ENCODE measurements at places on chromosomes 4 and X.

DNA sequence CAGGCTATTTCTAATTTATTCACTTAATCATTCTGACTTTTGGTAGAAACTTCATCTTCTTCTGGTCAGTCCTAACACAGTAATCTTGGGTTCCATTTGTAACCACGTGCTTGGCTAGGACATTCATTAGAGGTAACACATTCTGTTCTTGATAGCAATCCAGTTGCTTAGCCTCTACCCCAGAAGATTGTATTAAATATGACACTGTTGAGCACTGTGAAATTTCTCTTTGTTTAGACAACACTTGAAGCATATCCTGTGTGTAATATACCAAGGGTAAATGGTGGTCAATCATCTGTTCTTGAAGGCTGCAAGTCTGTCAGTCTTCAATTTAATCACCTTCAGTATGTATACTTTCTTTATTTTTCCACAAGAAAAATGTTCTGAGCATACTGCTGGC is 523.0 kb downstream of the ANKRD50 start:
- no peak for DNase-seq

DNA sequence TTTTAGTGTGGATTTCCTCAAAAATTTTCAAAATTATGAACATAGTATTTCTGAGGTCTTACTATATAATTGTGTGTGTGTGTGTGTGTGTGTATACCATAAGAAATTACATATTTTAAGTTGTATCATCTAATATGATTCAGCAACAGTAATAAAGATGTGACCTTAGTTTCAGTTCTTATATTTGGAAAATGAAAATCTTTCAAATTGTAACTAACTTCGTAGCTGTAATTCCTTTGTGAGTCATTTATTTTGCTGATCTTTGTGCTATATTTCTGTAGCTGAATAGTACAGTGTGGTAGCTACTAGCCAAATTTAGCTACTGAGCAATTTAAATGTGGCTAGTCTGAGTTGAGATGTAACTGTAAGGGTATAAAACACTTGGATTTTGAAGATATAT is 116.4 kb downstream of the RAP1GDS1 start:
- peak; percentile 45 for DNase-seq

- DNase-seq: no peak
Observed at GRCh38 chr4:4836044-4836443, 23.4 kb upstream of the MSX1 start.

DNA sequence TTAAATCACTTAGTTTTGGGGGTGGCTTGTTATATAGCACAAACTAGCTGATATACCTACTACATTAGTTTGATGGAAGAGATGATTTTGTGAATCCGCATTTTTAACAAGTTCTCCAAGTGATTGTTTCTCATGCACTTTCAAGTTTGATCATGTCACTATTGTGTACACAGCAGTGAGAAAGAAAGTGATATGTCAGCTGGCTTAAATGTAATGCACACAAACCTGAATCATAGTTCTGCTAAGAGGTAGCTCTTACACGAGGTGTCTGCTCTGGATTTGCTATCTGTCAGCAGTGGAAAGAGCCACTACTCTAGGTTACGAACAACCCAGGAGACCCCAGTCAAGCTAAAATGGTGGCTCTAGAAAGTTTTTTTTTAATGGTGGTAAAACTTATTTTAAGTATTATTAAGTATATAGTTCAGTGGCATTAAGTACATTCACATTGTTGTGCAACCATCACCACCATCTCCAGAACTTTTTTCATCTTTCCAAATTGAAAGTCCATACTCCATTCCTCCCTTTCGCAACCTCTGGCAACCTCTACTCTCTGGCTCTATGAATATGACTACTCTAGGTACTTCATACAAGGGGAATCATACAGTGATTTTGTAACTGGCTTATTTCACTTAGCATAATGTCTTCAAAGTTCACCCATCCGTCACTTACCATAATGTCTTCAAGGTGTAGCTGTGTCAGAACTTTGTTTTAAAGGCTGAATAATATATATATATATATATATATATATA is 147.3 kb downstream of the HS6ST2 start:
- DNase-seq: no peak

DNA sequence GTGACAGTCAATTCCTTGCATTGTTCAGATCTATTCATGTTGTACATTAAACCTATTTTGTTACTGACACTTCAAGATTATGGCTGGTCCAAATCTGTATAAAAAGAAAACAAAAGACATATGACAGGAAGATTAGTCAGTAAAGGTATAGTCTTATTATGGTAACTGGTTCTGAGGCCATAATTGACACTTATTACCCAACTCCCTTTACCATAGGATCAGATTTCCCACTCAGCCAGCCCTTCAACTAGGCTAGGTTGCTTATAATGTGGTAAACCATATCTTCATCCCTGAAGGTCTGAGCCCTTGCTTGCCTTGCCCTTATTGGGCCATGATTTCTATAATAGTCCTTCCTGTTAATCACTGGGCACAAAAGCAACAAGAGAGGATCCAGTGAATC is 289.6 kb downstream of the CXXC4 start:
- DNase-seq: no peak

DNA sequence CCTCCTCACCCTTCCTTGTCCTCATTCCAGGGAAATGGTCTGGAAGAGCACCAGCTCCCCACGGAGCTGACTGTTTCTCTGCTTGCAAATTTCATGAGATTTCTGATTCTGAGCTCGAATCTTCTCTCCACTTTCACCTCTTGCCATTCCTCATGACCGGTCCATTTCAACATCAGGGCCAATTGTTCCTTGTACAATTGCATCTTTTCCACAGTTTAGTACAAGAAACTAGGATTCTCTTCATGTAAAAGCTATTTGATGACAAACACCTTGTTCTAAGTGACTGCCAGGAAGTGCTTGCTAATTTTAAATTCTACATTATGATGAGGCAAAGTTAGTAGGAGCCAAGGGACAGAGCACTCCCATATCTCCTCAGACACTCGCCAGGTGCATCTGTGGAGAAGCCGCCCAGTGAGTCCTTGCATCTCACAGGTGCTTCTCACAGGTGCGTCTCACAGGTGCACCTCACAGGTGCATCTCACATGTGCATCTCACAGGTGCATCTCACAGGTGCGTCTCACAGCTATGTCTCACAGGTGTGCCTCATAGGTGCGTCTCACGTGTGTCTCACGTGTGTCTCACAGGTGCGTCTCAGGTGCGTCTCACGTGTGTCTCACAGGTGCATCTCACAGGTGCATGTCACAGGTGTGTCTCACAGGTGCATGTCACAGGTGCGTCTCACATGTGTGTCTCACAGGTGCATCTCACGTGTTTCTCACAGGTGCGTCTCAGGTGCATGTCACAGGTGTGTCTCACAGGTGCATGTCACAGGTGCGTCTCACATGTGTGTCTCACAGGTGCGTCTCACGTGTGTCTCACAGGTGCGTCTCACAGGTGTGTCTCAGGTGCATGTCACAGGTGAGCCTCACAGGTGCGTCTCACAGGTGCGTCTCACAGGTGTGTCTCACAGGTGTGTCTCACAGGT is 3.0 kb upstream of the PDE6B start:
- no peak for DNase-seq

DNA sequence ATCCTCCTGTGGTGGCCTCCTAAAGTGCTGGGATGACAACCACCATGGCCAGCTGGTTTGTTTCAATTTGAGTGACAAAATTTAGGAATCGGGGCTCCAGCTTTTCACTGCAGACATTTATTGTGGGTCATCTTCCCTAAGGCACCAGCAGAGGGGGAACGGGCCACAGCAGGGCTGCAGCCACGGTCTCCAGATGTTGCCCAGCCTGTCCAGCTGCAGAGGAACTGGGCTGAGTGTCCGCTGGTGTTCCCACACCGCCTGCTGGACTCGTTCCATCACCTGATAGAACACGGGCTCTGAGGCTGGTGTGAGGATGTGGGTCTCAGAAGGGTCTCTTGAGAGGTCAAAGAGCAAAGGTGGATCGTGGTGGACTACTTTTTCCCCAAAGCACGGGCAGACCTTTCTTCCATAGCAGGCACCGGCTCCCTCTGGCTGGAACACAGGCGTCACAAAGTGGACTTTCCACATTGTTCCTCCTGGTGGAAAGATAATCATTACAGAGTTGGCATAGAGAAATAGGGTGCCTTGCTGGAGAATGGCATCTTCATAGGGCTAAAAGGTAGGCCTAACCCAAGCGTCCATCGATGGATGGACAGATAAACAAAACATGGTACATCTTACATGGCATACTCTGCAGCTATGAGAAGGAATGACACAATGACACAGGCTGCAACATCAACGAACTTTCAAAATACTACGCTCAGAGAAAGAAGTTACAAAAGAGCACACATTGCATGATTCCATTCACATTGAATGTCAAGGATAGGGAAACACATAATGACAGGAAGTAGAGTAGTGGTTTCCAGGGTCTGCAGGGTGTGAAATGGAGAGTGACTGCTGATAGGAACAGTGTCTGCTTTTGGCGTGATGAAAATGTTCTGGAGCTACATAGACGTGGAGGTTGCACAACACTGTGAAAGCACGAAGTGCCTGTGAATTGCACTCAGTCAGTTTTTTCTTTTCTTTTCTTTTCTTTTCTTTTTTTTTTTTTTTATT is 5.9 kb upstream of the ARSD start:
- DNase-seq: peak; percentile 36

GRCh38 chr4:46270986-46271596 is 118.8 kb downstream of the GABRA2 start:
- peak; percentile 10 for DNase-seq

DNA sequence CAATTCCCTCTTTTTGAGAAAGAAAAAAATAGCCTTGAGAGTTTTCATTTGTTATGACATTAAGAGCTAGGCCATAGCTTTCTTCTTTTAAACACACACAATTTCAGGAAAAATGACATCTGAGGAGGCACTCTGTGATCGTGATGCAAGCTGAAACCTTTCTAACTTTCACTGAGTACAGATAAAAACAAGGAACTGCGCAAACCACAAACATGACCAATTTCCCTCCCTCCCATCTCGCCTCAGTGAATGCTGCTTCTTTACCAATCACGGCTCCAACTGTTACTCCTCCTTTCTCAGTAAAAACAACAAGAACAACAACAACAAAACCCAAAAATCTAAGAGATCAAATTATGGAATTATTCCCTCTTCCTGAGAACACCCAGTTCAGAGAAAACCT is 626.8 kb downstream of the TLL1 start:
- no peak for DNase-seq

GRCh38 chr4:161581262-161582230 is 582.3 kb downstream of the FSTL5 start:
- DNase-seq: peak; percentile 44

DNA sequence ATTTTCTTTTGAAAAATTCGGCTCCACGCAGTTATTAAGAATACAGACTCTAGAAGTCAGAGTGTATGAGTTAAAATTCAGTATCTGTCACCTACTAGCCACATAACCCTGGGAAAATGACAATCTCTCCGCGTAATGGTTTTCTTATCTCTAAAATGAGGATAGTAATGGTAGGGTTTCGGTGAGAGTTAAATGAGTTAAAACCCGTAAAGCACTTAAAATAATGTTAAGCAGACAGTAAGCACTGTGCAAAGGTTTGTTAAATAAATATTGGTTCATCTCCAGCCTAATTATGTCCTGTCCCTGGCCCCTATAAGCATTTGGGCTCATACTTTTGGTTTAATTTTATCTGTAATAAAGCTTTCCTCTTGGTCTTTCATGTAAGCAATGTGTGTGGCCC is 350.8 kb upstream of the GRIA3 start:
- no peak for DNase-seq

- peak; percentile 50 for DNase-seq
Observed at GRCh38 chrX:119698845-119699244, 5.9 kb upstream of the SEPTIN6 start.

DNA sequence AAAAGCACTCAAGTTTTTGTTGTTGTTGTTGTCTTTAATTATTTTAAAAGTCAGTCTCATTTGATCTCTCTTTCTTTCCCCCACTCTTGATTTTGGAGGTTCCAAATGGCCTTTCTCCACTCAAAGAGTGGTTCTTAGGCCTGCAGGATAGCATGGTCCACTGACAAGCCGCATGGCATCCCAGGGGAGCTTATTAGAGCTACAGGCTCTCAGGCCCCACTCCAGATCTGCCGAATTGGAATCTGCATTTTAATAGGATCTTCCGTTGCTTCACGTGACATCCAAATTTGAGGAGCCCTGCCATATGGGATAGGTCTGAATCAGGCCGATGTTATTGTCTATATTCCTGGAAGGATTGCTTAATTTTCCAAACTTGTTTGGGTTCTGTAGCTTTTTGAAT is 72.1 kb downstream of the CPE start:
- no peak for DNase-seq

GRCh38 chr4:2494992-2495391 is 26.1 kb downstream of the RNF4 start:
- no peak for DNase-seq

DNA sequence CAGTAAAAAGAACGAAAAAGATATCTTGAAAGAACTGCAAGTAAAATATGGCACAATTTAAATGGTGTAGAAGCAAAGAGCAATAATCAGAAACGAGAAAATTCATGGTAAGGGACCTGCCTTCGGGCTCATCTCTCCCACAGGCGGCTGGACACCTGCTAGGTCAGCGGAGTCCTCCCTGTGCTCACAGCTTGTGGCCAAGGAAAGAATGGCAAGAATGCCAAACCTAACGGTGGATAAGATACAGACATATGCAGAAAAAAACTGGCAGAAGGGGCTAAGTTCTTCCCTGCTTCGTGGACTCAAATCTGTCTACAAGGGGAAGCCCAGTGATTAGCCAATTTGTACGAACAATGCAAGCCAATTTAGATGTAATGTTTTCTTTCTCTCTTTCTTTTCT is 152.1 kb upstream of the VCX start:
- DNase-seq: no peak

- no peak for DNase-seq
Observed at GRCh38 chr4:8055206-8055605, 103.4 kb downstream of the ABLIM2 start.

DNA sequence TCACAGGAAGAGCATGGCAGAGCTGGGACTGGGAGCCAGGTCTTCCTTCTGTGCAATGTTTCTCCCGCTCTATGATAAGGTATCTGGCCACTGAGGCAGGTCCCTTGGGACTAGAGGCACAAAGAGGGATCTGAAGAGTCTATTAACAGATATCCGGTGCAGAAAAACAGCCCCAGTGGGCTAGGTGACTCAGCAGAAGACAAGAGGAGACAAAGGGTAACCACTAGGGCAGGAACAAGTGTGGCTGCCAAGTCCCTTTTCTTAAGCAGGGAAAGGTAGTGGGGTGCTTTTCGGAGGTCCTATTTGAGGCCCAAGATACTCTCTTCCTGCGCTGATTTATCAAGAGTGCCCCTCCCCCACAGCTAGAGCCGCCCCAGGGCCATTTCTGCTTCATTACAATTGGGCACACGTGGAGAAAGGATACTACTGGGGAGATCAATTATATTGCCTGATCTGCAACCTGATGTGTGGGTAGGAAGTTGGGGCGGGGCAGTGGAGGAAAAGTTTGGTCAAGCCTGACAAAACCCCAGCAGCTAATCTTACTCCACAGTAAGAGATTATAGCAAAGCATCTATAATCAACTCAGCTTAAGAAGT is at the start of gene DGAT2L6:
TSS of gene DGAT2L6 (plus strand) at position 546 of the 596 bp plus-strand sequence. CDS start 100 bp downstream, outside the sequence.
- no peak for DNase-seq

- peak; percentile 64 for DNase-seq
Observed at GRCh38 chr4:109155682-109156283, 146.7 kb downstream of the COL25A1 start.

Data from amniotic epithelial cell (primary cell).